GM23248 (cell line): ENCODE measurements at places on chromosomes 7 and 10.

- H3K36me3 ChIP-seq, result no peaks in the 10 kb centered on the region
- H3K27me3 ChIP-seq, result no peaks in the 10 kb centered on the region
- DNase-seq, result no peak
- H3K27ac ChIP-seq, result no peak overlapping the region
- H3K4me1 ChIP-seq, result no peaks in the 10 kb centered on the region
Measured at GRCh38 chr10:91214911-91215310, 5.6 kb upstream of the PCGF5 start.

- H3K27ac ChIP-seq, result no peak overlapping the region
- no peaks in the 10 kb centered on the region for H3K36me3 ChIP-seq
- H3K27me3 ChIP-seq, result no peaks in the 10 kb centered on the region; the same call in 1 of the 2 replicates
- DNase-seq, result peak; percentile 42
Measured at GRCh38 chr10:110820321-110820814, 51.4 kb upstream of the PDCD4 start.

GRCh38 chr10:69506834-69507713 is 55.8 kb downstream of the TSPAN15 start:
- H3K36me3 ChIP-seq, result no peaks in the 10 kb centered on the region
- DNase-seq, result no peak
- H3K27me3 ChIP-seq, result peaks cover 30% of the 10 kb centered on the region
- H3K27ac ChIP-seq, result no peak overlapping the region

DNA sequence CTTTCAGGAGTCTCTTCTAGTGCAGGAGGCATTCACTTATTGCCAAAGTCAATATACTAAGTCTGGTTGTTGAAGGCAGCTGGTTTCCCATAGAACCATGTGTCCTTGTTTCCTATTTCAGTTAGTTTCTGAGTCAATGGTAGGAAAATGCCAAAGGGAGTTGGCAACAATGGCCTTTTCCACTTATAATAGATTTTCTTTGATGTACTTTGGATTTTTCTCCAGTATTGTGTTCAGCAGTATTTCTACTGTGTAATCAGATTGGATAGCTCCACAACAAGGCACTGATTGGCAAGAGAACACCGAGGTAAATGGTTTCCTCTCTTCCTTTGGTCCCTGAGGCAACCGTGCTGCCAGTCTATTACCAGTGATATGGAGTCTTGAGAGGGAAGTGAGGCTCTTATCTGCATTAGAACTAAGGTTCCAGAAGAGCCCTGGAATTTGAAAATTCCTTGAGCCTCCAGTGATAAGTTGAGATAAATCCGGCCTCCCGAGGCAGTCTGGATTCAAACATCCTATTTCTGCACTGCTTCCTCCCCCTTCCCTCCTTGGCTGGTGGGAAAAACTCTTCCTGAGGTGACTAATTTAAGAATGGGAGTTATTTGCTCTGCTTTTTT is 7.9 kb upstream of the SEPTIN7 start:
- no peaks in the 10 kb centered on the region for H3K36me3 ChIP-seq
- no peak for DNase-seq
- H3K4me3 ChIP-seq, result no peak overlapping the region
- H3K27me3 ChIP-seq, result no peaks in the 10 kb centered on the region
- H3K27ac ChIP-seq, result no peak overlapping the region
